ENCODE measurements at places on chromosomes 2 and 18. TPM values are rescaled to one million over a fixed set of nuclear protein-coding genes. Genes with fewer than 3 reads are reported as not detected.

TRAPPC8 gene
- 109 TPM for total RNA-seq

KHK gene
- total RNA-seq: 4.1 TPM

HOXD3 gene
- 7.3 TPM for total RNA-seq

CCDC141 gene
- 3.9 TPM for total RNA-seq

All from spinal cord (tissue), 10 donors.